ENCODE measurements at places on chromosomes 7 and 10.

DNA sequence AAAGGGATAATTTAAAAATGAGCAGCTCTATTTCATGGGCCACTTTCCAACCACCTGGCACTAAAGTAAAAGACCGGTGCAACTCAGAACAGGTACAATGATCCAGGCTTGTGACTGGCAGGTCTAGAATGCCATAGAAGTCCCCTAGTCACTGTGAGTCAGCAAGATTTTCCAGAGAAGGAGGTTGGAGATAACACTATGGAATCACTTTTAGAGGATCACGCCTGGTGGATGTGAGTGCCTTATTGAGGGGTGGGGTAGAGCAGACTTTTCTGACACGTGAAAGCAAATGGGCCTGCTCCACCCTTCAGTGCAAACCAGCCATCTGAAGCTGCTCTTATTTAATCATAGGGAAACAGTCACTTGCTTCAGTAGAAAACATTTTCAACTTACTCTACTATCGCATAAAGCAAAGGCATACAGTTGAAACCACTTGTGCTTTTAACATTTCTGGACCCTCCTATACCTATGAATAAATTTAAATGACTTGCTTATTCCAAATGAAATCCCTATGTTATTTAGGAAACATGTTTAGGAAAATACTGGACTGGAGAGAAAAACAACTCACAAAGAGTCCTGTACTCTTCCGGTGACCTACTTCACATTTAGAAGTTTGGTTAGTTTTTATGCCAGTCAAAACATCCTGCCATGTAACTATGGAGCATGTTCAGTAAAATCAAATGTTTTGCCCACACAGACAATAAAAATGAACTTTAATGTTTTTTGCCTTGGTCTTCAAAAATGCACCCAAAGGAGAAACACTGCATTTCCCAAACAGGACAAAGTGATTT, 21.5 kb upstream of the AKR1C1 start:
- DNase-seq, result no peak

- DNase-seq, result no peak
These were observed 35.3 kb upstream of the STARD3NL start for GRCh38 chr7:38142736-38143135.

- no peak for DNase-seq
These were observed 5.1 kb upstream of the TM9SF3 start for GRCh38 chr10:96591946-96592345.

DNA sequence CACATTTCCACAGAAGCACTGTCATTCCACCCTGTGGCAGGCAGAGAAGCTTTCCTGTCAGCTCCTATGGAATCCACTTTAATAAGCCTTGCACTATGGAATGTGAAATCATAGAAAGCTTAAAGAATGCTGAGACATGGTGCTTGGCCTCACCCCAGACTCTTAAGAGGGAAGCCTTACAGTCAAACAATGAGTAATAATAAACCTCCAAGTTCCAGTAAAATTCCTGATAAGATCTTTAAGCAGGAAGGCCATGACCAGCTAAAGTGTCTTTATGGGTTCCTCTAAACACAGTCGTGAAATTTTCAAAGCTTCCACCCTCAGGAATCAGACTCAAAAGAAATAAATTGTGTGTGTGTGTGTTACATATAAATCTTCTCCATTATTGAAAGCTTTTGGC, 11.9 kb upstream of the TEX36 start:
- no peak for DNase-seq

DNA sequence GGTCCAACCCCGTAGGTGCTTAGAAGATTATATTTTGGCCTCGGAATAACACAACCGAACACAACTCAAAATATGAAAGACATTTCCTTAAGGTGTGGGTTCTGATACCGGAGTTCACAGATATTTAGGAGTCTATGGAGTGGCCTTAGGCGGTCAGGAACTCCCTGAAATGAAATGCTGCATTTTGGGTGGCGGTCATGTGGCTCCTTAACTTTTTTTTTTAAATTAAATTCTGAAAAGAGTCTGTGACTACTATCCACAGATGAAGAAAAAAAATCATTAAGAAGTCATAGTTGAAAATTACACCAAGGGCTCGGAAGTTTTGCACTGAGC, 290.9 kb upstream of the NFE2L3 start:
- no peak for DNase-seq
